DND-41 (cell line): ENCODE measurements at places on chromosomes 1 and 21.

DNA sequence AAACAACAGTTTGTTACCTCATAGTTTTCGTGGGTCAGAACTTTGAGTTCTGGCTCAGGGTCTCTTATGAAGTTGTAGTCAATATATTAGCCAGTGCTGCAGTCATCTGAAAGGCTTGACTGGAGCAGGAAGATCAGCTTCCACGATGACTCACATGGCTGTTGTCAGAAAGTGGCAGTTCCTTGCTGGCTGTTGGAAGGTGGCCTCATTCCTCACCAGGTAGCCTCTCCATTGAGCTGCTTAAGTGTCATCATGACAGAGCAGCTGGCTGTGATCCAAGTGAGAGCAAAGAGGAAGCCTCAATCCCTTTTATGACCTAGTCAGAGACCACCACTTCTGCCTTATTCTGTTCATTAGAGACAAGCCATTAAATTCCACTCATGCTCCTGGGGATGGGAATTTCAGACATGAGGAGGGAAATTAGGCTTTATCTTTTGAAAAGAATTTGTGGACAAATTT is 5.6 kb downstream of the OSBPL9 start:
- DNase-seq, result peak; percentile 15

- DNase-seq, result no peak
Observed at GRCh38 chr1:190475421-190476141, 2.1 kb downstream of the BRINP3 start.

- DNase-seq, result no peak
Observed at GRCh38 chr1:39894884-39895495, 6.7 kb downstream of the MYCL start.

- DNase-seq, result no peak
Observed at GRCh38 chr1:205250699-205251098, 23.0 kb downstream of the TMCC2 start.

DNA sequence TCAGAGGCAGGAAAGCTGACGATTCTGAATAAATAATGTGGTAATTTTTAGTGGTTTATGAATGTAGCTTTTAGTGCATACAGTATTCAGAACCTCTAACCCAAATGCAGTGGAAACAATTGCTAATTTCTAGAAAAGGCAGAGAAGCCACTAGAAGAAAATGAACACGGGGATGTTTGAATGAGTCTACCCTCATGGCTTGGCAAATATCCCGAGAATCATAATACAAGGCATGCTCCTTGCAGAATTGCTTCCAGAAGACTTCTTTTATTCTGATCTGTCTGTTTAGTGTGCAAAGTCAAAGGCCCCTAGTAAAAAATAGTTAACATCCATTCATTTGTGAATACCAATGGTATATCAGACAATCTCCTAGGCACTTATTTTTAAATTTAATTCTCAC is 246.8 kb downstream of the LMO4 start:
- DNase-seq, result no peak

DNA sequence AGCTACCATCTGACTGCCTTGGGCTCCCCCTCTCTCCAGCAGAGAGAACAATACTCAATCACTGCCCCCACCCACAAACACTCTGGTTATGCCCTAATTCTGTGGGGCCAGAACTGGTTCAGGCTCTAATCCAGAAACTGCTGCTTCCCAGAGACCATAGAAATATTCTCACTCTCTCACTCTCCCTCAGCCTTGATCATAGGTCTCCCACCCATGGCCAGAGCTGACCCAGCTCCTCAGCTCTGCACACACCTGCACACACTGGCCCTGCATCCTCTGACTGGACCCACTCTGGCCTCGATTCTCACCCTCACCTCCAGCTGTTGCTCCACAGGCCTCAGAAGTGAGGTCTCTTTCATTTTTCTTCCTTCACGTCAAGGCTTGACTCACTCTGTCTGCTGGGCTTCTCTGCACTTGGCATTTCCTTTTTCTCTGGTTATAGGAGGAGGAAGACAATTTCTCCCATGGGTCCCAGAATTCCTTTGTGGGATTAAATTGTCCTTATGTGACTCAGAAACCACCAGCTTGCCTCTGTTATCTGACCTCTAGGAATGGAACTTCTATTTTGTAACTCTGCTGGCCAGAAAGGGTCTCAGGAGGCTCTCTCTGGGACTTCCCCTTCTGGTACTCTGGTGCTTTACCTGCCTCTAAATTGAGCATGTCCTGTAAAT is 15.6 kb upstream of the ZMYM6 start:
- DNase-seq, result no peak

DNA sequence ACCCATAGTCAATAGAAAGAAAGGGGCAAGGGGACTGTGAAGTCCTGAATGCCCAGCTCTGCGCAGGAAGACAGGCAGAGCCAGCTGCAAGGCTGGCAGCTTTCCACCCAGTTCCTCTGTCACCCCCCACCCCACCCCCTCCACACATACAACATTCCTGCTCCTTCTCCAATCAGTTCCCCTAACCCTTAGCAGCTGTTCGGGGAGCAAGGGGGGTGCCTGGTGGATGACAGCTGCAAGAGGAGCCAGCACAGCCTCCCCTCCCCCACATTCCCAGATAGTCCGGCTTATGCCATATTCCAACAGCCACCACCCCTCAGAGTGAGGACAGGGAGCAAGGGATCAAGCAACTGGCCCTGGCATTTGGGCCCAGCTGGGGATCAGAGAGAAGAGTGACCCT is 9.7 kb downstream of the ARHGEF2 start:
- no peak for DNase-seq

- DNase-seq, result no peak
Observed at GRCh38 chr1:230170622-230171021, 103.6 kb downstream of the GALNT2 start.

- DNase-seq, result no peak
Observed at GRCh38 chr1:62110198-62110817, 84.3 kb upstream of the L1TD1 start.

DNA sequence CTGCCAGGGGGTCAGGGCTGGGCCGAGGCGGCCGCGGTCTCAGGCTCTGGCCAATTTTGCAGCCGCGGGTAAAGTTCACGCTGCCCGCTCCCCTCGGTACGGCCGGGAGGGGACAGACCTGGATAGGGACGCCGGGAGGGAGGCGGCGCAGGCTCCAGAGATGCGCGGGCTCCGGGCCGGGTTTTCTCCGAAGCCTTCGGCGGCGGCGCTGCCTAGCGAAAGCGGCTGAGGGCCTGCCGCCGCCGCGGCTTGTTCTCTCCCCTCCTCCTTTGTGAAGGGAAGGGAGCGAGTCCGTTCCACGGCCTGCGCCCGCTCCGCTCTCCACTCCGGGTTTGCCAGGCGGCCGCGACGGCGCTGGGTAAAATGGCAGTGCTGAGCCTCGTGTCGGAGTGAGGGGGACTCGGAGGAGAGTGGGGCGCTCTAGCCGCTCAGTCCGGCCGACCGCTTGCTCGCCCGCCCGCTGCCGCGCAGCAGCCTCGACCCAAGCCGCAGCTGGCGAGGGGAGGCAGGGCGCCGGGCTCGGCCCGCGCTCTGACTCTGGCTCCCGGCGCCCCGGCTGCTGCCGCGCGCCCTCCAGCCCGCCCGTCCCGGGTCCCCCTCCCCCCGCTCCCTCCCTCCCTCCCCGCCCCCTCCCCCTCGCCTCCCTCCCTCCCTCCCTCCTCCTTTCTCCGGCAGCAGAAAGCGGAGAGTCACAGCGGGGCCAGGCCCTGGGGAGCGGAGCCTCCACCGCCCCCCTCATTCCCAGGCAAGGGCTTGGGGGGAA is at the start of gene ARID1A:
TSS of gene ARID1A (plus strand) at position 660 of the 763 bp plus-strand sequence. CDS start 389 bp downstream, outside the sequence.
- DNase-seq, result peak; percentile 97

- DNase-seq, result no peak
Observed at GRCh38 chr1:28845786-28846543, 34.0 kb downstream of the OPRD1 start.

GRCh38 chr1:185549906-185550305 is 184.3 kb upstream of the HMCN1 start:
- DNase-seq, result no peak

GRCh38 chr1:216758161-216758560 is 34.9 kb upstream of the ESRRG start:
- no peak for DNase-seq

- no peak for DNase-seq
Observed at GRCh38 chr1:150521196-150521968, 5.8 kb downstream of the FALEC start.

GRCh38 chr1:165988817-165989216 is 161.4 kb downstream of the UCK2 start:
- DNase-seq, result no peak

DNA sequence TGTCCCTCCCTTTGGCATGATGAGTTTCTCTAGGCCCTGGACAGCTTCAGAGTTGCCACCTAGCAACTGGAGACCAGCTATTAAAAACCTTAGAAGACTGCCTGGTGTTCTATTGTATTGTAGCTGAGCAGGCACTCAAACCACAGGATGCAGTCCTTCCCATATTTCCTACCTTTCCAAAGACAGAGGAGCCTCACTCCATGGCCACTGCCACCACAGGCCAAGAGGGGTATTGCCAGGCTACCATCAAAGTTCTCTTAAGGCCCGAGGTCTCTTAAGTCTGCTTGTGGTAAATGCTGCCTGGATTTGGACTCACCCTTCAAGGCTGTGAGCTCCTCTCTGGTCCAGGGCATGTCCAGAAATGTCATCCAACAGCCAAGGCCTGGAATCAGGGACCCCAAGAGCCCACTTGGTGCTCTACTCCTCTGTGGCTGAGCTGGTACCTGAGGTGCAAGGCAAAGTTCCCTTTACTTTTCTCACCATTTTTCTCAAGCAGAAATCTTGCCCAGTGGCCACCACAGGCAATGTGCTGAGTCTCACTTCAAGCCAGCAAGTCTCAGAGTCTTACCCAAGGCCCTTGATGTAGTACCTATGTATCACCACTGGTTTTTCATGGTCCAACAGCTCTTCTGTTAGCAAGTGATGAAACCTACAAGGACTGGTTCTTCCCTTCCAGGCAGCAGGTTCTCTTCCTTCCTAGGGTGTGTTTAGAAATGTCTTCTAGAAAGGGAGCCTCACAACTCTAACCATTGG is 269.4 kb downstream of the AMY1C start:
- no peak for DNase-seq

DNA sequence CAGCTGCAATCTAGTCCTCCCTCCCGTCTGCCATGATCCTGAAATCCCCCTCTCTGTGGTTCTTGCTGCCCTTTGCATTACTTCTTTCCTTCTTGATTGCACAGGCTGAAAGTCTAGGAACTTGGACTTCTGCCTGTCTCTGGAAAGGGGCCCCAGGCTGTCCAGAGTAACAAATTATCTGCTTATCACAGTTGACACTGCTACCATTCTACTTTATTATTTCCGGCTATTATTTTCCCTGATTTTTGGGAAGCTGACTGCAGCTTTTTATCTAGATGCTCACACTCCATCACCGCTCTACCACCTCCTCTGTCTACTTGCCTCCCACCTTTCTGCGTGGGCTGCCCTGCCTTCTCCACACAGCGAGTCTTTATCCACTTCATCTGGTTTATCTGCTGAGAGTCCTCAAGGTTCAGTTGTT is 202.1 kb upstream of the PLXNA2 start:
- DNase-seq, result no peak

- no peak for DNase-seq
Observed at GRCh38 chr1:64865105-64865757, 101.1 kb downstream of the JAK1 start.

DNA sequence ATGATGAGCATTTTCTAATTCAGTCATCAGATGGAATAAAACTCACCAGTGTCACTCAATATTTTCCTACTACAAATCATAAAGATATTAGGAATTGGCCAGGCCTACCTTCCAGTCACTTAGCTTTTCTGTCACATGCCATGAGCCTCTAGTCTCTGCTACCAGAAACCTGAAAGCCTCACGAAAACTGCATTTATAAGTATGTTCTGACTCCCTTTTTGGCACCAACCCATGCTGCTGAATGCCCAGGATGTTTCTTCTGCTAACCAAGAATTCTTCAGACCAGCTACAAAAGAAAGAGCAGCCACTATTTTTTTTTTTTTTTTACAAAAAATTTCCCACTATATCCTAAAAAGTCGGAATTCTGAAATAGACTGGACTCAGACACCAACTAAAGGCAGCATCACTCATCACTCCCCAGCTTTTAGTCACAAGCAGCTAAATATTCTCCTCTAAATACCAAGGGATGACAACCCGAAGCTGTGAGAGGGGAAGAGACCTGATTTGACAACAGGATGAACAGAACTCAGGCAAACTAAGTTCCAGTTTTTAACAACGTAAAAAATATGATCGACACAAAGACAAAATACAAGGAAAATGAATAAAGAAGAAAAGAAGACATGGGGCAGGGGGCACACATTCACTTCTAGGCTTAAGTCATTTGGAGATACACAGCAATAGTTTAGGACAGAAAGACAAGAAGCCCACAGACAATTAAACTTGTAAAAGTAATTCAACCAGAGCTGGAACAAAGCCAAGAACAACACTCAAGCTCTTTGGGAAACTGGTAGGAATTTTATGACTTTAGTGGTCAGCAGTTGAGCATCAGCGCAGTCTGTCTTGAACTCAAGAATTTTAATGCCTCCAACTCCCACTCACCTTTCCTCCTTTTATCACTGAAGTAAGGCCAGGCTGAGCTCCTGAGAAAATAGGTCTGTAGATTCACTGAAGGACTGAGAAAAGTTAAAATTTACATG is 1.7 kb downstream of the DCAF8 start:
- no peak for DNase-seq

GRCh38 chr1:247360991-247361731 is 29.5 kb upstream of the ZNF496 start:
- no peak for DNase-seq

- peak; percentile 70 for DNase-seq
Observed at GRCh38 chr1:84772428-84772943, 82.2 kb upstream of the SSX2IP start.

- DNase-seq, result no peak
Observed at GRCh38 chr1:45032837-45033236, 20.8 kb downstream of the UROD start.

DNA sequence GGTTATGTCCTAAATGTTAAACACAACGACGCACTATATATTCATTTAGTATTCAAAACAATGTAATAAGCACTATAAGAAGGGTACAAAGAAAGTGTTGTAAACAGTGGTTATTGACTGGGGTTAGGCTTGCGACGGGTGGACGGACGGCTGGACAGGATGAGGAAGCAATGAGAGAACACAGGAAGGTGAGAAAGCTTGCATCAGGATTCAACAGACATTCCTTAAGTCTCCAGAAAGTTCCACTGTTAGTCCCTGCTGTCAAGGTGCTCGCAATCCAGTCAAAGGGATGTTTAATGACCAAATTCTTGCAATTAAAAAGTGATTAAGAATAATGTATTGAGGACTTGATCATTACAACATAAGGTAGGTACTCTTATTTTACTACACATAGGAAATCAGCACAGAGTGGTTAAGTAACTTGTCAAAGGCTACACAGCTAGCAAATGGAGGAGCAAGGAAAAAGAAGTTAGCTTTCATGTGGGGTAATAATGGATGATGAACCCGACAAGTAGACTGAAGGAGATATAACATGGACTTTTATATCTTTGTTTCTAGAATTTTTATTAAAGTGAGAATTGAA is 994 bp upstream of the ACBD6 start:
- DNase-seq, result no peak
